ENCODE measurements at places on chromosomes 12 and 14.

GRCh38 chr12:26609986-26610385 lies 223.0 kb downstream of the ITPR2 start:
- DNase-seq: no peak

- no peak for DNase-seq
These were observed 311.8 kb downstream of the BTG1 start for GRCh38 chr12:91833780-91834359.

DNA sequence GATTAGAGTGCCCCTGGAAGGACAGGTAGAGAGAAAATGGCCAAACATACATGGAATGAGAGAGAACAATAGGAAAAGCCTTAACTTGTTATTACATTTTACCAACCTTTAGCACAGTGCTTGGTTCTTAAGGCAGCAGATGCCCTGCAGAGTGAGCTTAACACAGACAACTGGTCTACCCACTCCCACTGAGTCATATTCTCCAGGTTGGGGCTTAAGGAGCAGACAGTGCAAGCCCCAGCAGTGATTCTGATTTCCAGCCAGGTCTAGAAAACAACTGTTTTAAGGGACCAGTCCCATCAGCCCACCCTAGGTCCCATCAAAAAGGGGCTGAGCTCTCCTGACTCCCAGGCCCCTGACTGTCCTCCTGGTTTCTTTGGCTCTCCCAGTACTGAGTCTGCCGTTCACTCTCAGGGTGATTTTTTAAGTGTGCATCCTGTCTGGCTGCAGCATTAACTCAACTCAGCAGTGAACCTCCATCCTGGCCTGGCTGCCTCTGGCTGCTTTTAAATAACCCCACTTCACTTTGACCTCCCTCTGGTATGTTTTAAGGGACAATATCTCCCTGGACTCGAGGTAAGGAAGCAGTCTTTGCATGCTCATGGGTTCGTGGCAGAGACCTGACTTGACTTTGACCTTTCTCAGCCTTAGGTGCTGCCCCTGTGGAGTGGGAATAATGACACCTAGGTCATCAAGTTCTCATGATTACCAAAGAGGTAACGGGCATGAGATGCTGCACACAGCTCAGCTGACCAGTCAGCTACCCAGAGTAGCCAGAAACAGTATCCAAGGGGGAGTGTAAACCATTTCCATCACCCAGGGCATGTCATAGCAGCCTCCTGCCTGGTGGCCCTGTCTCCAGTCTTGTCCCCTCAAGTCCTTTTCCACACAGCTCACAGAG lies 210.7 kb upstream of the PWP1 start:
- no peak for DNase-seq

DNA sequence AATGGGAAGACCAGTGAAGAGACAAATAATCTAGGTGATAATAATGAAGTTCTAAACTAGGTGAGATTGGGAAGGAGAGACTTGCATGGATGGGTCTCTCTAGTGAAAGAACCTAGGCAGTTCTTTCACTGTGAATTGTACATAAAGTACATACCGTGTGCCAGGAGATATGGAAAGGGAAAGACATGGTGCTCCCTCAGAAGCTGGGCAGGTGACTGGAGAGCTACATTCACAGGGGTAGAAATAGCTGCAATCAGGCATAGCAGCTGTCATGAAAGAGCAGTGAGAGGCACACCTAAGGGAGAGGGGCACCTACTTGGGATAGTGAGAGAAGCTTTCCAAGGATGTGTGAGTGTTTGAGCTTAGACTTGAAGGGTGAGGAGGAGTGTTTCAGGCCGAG lies 9.3 kb downstream of the STK38L start:
- DNase-seq: no peak

- DNase-seq: no peak
These were observed 28.3 kb downstream of the DYNC1H1 start for GRCh38 chr14:101992708-101993107.

All from retinal pigment epithelial cell (primary cell).